Fibroblast of skin of abdomen (primary cell): ENCODE measurements at places on chromosomes 5 and 9.

GRCh38 chr5:174412374-174412773 is 312.0 kb upstream of the MSX2 start:
- no peak for DNase-seq

- DNase-seq: no peak
Measured at GRCh38 chr9:99513441-99514112, 291.5 kb downstream of the SEC61B start.

DNA sequence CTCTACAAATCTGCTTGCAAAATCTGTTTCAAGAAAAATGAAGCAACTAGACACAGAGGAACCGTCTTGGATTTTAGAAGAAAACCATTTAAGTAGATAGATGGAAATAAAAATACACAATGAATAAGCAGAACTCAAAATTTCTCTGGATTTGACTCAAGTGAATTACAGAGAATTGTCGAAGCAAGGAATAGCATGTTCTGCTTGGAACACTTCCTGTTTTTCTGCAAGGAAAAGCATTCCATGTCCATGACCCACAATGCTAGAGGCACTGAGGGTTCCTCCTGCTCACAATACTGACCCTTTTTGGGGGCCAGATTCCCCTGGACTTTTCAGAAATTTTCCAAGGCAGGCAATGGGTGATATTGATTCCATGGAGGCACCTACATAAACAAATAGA is 29.8 kb downstream of the PRUNE2 start:
- DNase-seq: peak; percentile 9

DNA sequence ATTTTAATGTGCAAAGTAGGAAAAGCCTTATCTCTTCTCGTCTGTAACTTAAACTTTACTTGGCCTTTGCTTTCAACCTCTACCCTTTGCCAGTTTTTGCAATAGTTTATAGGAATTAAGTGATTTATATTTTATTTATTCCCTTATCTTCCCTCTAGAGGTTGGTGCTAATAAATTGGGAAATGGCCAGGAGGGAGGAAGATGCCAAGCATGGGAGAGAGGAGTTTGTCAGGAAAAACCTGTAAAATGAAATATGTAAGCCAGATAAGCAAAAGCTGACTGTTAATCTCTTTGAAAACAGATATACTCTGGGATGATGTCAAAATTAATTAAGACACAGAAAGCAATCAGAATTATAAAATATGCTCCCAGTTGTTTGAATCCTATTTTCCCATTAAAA is 484.5 kb downstream of the NR2F1-AS1 start:
- no peak for DNase-seq

DNA sequence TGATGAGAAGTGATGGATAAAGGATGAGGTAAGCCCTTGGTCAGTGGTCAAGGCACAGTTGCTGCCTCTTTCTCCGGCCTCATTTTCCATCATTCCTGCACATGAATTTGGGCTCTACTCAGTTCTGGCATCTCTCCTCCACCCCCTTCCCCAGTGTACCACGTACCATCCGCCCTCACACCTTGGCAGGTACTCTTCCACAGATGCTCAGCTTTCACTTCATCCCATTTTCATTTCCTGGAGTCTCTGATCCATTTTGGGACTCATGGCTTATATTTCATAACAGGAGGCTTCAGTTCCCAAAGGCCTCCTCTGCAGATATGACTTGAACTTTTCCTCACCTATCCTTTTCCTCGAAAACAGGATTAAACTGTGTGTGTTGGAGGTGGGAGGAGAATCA is 326.7 kb downstream of the ASTN2 start:
- no peak for DNase-seq

DNA sequence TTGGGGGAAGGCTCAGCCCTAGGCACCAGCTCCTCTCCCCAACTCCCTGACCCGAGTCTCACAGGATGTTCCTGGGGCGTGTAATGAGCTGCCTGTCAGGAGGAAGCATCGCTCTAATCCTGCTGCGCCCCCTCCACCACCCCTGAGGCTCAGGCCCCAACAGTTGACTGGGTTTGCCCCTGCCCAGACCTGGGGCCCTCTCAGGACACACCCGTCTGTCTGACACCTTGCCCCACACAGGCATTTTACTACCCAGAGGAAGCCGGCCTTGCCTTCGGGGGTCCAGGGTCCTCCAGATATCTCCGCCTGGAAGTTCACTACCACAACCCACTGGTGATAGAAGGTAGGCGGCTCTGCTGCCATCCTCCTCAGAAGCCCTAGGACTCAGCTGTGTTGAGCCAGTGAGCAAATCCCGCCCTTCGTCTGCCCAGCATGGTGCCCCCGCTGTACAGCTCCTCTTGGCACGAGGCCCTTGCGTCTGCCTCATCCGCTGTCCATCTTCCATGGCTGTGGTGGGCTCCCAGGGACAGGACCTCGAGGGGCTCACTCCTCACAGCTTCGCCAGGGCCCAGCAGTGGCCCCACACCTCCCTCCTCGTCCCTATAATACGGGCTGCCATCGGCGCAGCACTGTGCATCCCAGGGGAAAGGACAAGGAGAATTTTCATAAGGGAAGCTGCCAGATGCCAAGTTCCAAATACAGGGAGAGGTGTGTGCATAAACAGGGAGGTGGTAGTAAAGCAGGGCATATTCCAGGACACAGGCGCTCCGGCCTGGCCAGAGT is 8.0 kb downstream of the DBH start:
- no peak for DNase-seq

- peak; percentile 75 for DNase-seq
Measured at GRCh38 chr9:2016408-2017330, 1.5 kb downstream of the SMARCA2 start.

DNA sequence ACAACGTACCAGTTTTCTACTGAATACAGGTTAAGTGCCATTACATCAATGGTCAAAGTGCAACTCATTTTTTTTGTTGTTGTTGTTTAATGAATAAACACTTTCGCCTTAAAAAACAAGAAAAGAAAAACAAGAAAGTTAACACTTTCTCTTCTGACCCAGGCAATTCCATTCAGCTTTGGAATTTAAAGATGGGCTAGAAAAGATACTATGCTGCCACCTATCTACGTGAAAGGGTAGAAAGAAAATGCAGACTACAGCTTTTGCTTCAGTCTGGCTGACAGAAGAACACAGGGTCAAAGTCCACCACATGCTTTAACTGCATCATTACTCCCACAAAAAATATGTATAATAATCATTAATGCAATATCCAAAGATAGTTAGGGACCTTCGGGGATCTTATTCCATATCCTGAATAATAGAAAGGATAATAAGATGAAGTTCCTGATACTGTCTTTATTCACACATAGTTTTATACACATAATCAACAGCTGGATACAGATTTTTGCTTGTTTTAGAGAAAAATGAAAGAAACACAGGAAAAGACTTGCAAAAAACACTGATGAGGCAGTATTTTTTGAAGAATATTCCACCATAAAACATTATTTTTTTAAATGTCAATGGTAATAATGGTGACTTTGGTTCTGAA is 40.4 kb downstream of the ZDHHC21 start:
- DNase-seq: no peak

DNA sequence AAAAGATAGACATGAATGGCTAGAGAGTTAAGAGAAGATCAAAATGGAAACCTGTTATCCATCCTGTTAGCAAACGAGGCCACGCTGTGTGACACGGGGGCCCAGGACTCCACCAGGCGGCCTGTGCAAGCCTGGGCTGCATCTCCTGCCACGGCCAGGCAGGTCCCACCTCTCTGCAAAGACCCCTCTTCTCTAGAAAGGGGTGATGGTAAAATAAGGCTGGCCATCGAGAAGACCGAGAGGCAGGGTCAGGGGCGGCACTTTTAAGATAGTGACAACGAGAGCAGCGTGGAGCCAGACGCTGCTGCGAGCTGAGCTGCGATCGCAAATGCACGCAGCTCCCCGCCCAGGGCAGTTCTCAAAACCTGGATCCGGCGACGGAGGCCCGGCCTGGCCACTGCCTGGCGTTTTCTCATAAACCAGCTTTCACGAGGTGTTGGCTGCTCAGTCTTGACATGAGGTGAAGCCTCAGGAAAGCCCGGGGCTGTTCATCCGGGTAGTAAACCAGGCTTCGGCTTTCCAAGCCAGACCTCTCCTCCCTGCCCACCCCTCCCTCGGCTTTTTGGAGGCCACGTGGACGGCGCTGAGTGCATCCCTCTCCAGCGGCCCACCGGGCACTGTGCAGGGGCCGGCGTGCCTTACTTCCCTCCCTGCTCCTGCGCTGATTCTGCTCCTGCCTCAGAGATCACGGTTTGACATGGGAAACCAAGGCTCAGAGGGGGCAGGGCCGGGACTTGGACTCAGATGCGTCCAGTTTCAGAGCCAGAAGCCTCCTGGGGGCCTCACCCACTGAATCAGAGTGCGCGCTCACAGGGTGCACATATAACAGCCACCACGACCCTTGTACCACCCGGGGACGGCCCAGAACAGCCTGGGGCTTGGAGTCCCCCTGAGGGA is 151.6 kb upstream of the PHYKPL start:
- no peak for DNase-seq

- no peak for DNase-seq
Measured at GRCh38 chr9:118928722-118929121, 440.5 kb downstream of the BRINP1 start.

DNA sequence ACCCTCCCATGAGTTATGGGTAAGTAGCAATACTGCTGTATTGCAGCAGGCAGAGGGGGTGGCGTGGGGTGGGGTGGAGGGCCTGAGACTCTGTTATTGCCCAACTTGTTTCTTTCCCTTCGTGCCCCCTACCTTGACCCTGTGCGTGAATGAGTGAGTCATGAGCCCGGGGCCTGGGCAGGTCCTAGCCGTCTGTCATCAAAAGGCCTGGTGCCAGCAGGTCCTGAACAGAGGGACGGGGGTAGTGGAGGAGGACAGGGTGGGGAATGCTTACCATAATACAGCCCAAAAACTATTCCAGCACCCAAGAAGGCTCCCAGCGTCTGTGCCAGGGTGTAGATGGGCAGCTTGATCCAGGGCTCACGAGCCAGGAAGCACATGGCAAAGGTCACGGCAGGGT is 4.3 kb downstream of the AQP3 start:
- no peak for DNase-seq

DNA sequence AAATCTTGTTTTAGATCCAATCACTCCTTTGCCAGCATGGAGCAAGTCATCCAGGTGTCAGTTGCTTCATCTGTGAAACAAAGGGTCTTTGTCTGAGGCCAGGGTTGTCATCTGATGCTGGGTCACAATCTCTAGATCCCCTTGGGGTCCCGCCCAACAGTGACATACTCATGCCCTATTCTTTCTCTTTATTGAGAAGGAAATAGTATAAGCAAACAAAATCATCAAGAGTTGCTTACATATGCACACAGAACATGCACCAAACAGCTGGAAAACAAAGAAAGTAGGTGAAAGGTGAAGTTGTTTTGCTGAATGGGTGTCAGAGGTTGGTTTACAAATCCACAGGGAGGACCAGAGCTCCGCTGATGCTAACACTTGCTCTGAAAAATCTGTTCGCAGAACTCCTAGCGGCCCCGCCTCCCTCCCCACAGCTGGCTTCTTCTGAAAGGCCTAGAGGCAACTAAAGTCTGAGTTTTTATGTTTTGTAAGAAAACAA is 106.1 kb upstream of the SLC44A1 start:
- DNase-seq: no peak

DNA sequence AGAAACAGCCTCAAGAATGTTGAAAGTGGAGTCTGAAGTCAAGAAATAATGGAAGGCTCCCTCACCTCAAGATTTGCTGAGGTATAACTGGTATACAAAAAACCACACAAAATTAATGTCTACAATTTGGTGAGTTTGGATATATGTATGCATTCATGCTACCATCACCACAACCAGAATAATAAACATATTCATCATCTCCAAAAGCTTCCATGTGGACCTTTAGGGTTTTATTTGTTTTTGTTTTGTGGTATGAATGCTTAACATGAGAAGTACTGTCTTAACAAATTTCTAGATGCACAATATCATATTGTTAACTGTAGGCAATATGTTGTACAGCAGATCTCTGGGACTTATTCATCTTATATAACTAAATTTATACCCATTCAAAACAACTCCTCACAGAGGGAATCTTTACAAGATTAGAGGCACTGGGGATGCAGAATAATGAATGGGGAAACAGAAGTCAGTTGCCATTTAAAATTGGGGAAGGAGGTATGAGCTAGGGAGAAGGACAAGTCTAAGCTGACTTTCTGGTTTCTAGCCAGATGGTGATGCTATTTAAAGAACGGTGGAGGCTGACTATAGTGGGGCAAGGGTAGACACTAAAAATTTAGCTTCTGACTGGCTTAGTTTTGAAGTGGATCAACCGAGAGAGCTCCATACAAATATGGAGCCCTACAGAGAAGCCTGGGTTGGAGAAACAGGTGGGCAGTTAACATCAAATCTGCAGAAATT is 213.9 kb downstream of the BNC2 start:
- no peak for DNase-seq

GRCh38 chr5:77232574-77233358 is 22.3 kb downstream of the PDE8B start:
- DNase-seq: no peak

- DNase-seq: no peak
Measured at GRCh38 chr5:64418013-64418412, 87.8 kb upstream of the RGS7BP start.

DNA sequence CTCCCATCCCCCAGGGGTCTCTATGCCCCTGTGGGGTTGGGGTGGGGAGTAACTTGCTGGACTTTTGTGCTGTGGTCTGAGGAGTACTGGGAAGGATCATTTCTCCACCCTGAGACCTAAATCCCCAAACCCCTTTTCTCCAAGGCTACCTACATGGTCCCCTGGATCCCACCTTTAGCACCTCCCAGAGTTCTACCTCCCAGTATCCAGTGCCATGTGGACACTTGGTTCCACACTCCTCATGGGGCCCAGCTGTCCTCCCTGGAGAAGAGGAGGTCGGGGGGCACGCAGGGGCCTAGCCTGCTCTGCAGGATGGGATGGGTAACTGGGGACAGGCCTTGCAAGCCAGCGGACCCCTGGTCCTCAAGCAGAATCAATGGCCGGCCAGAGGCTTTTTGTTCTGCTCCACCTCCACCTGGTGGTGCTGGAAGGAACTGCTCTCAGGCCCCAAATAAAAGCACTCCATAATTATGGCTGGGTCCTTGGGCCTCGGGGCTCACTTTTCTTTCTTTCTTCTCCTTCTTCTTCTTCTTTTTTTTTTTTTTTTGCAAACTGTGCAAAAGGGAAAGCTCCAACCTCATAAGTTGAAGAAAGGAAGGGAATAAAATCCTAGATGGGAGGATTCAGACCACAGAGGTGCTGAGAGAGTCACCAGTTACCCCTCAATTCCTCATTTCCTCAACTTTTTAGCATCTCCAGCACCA is 68.4 kb downstream of the PSD2 start:
- peak; percentile 51 for DNase-seq

DNA sequence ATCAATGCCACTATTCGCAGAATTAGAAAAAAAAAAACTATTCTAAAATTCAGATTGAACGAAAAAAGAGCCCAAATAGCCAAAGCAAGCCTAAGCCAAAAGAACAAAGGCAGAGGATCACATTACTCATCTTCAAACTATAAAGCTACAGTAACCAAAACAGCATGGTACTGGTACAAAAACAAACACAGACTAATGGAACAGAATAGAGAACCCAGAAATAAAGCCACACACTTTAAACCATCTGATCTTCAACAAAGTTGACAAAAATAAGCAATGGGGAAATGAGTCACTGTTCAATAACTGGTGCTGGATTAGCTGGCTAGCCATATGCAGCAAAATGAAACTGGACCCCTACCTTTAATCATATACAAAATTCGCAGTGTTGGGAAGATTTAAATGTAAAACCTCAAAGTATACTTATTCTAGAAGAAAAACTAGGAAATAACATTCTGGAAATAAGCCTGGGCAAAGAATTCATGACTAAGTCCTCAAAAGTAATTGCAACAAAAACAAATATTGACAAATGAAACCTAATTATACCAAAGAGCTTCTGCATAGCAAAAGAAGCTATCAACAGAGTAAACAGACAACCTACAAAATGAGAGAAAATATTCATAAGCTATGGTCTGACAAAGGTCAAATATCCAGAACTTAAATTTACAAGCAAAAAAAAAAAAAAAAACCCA is 153.7 kb downstream of the NDUFS4 start:
- DNase-seq: no peak

- DNase-seq: no peak
Measured at GRCh38 chr9:93232388-93232960, 48.5 kb downstream of the WNK2 start.
